ENCODE measurements at places on chromosomes 7 and 10.
A peak's percentile ranks its signal among the peaks of the same experiment; 100 is the strongest.

GRCh38 chr10:63376560-63377304 lies 89.0 kb downstream of the JMJD1C start:
- DNase-seq, result no peak

GRCh38 chr10:66329147-66329546 lies 596.7 kb upstream of the LRRTM3 start:
- no peak for DNase-seq

DNA sequence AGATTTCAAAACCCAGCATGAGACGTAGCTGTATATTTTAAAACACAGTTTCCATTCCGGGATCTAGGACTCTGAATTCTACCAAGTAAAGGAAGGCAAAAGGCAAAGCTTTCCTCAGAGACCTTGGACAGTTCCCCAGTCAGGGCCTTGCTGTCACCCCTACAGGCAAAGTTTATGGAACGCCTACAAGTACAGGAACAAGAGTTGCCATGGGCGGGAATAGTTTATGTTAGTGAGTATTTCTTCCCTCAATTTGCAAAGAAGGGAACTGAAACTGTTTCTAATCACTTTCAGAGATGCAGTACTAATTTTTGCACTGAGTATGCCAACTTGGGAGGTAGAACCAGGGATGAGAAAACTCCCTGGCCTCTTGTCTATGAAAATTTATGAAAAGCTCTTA lies 68.2 kb upstream of the LRGUK start:
- no peak for DNase-seq

- no peak for DNase-seq
Measured at GRCh38 chr7:108079276-108079647, 50.9 kb downstream of the LAMB4 start.

GRCh38 chr7:47318395-47319182 lies 263.3 kb downstream of the TNS3 start:
- no peak for DNase-seq

DNA sequence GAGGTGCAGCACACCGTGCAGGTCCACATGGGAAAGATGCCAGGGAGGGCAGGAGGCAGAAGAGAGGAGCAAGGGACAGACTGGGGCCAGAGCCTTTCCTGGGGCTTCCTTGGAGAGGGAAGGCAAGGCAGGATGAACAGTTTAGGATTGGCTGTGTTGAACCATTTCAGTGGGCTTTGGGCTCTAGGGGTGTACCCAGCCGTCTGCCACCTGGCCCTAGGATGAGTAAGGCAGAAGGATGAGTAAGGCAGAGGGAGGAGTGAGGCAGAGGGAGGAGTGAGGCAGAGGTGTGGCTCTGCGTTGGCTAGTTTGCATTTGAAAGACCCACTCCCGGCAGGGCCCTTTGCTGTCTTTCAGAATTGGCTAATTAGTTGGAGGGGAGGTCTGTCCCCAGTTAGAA lies 31.5 kb upstream of the PRF1 start:
- no peak for DNase-seq

- DNase-seq, result peak; percentile 51
Measured at GRCh38 chr7:135160098-135160857, 10.2 kb downstream of the CYREN start.

DNA sequence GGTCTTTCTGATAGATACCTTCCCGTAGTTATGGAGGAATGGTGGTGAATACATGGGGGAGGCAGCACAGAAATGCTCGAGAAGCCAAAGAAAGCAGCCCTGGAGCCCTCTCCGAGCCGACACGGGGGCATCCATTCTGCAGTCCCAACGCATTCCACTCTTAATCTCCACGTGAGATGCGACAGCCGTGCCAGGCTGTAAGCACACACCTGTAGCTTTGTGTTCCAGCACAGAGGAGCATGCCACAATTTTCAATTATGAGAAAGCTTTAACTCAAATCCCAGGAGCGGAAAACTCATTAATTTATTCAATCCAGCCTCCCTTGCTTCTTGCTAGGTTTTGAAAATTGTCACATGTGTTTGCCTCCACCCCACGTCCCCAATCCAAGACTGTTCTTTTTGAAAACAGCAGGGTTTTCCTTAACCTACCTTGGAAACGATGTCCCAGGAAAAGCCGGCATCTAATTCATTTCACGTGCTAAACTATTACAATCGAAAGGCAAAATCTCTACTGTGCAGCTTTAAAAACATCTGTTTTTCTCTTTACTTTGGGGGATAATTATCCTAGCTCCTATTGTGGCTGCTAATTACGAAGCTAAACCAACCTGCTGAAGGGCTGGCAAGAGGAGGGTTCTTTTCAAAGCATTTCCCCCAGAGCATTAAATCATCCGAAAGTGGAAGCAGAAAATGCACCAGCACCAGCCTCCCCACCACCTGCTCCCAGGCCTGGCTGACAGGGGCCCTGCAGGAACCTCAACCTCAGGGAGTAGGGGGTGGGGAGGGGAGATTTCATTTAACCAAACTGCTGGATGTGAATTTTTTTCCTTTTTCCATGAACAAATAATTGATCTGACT lies 56.0 kb upstream of the CHST15 start:
- peak; percentile 77 for DNase-seq

- DNase-seq, result no peak
Measured at GRCh38 chr7:112049555-112050249, 156.5 kb downstream of the DOCK4 start.
